Cortex of kidney (tissue), 1 donor: ENCODE measurements at places on chromosomes 13 and 19.

GRCh38 chr13:40179445-40180281 lies 486.8 kb downstream of the FOXO1 start:
- DNase-seq: no peak

- DNase-seq: no peak
Measured at GRCh38 chr19:38433268-38433733, at the start of gene RYR1. TSS of gene RYR1 (plus strand) at chr19:38433691. CDS start at chr19:38433830, 139 bp downstream.

DNA sequence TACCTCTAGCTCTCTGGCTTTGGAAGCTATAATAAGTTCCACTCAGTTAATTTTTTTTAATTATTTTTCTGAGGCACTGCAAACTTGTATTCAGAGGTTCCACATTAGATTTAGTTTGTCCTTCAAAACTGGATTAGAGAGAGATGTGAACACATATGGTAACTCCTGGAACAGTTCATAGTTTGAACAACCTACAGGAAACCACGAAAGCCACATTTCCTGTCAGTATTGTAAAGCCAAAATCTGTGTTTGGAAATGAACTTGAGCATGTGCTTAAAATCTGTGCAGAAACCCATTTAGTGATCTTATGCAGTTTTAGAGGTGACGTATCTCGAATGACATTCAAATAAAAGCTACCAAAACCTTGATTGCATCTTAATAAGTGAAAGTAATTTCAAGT lies 1952.0 kb downstream of the OLFM4 start:
- DNase-seq: no peak

- no peak for DNase-seq
Measured at GRCh38 chr13:44068737-44069136, 189.0 kb downstream of the LACC1 start.

- no peak for DNase-seq
Measured at GRCh38 chr19:51127755-51128154, 3.0 kb downstream of the SIGLEC9 start.

GRCh38 chr13:42865768-42866102 lies 84.4 kb downstream of the FAM216B start:
- no peak for DNase-seq

- no peak for DNase-seq
Measured at GRCh38 chr19:30862876-30863275, 486.4 kb downstream of the TSHZ3 start.

DNA sequence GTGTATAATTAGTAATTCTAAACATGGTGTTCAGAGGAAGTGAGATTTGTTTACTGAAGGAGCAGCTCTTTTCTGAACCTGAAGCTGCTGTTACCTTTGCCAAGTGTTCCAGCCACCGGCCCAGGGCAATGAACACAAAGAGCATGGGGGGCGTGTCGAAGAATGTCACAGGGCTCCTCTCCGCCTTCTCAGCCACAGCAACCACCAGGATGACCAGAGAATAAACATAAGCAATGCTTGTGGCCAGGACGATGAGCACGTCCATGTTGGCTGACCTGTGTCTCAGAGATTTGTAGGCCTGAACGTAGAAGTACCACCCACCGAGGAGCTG lies 53.1 kb downstream of the ATP7B start:
- DNase-seq: no peak

DNA sequence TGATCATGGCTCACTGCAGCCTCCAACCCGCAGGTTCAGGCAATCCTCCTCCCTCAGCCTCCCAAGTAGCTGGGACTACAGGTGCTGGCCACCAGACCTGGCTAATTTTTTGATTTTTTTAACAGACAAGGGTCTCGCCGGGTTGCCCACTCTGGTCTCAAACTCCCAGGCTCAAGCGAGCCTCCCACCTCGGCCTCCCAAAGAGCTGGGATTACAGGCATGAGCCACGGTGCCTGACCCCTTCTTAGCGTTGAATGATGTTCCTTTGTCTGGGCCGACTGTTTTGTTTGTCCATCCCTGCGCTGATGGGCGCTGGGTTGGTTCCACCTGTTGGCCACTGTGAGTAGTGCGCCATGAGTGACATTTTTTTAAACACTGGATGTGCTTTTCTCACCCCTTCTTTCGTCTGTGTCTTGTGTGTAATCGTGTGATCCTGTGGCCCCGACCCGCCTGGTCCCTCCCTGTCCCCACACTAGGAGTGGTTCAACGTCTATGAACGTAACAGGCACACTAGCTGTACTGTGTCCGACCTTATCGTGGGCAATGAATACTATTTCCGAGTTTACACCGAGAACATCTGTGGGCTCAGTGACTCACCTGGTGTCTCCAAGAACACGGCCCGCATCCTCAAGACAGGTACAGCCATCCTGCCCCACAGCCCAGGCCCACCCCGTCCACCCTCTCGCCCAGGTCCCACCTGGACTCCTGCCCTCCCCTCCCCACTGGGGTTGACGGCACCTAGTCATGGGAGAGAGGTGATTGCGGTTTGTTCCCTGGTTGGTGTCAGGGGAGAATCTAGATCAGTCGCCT lies 15.0 kb upstream of the EMC10 start:
- no peak for DNase-seq

GRCh38 chr13:98650396-98651107 lies 73.6 kb upstream of the STK24 start:
- no peak for DNase-seq

DNA sequence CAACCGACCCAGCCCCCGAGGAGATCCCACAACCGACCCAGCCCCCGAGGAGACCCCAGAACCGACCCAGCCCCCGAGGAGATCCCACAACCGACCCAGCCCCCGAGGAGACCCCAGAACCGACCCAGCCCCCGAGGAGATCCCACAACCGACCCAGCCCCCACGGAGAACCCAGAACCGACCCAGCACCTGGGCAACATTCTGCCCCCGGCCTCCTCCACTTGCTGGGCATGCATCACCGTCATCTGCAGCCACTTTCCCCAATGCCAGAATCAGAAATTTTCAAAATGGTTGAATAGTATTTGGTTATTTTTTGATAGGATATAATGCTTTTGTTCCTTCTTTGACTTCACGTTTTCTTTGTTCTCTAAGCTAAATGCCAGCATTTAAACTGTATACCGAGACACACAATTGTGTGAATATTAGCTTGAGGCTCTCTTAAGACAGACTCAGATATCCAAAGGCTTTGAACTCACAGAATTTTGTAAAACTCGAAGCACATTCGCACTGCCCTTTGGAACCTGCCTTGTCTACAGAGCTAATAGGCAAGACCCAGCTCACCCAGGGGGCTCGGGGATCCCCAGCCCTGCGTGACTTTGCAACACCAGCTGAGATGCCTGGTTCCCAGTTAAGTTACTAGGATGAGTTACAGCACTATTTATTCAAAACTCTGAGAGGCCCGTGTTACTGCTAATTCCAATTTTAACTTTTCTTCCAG lies 15.5 kb upstream of the RASA3 start:
- no peak for DNase-seq

DNA sequence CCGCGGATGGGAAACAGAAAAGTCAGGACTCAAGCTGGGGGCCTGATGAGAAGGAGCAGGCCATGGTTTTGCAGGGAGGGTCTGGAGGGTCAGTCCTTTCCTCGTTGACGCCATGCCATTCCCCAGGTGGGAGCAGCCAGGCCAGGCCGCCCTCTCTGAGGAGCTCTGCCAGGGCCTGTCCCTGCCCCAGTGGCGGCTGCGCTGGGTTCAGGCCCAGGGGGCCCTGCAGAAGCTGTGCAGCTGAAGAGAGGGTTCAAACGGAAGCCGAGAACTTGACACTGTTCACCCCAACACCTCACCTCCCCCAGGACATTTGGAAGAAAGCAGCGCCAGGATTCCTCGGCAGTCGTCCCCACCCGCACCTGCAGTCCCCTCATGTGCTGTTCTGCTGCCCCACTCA lies 6.1 kb upstream of the RBM42 start:
- DNase-seq: no peak

- DNase-seq: no peak
Measured at GRCh38 chr13:91318886-91319285, 28.6 kb upstream of the MIR17HG start.

DNA sequence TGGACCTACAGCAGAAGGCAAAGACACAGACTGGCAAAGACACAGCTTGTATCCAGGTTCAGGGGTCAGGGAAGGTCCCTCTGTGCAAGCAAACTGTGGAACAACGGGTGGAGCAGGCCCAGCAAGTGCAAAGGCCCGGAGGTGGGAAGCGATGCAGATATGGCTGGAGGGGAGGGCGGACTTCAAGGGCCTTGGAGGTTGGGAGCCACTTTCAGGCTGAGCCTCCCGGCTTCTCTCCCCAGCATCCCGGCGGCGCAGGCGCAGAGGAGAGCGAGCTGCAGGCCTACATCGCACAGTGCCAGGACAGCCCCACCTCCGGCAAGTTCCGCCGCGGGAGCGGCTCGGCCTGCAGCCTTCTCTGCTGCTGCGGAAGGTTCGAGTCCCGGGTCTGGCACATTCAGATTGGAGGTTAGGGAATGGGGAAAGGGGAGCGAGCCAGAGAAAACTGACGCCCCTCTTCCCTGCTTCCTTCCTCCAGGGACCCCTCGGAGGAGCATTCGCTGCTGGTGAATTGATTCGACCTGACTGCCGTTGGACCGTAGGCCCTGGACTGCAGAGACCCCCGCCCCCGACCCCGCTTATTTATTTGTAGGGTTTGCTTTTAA lies 2.1 kb upstream of the PNPLA6 start:
- no peak for DNase-seq

DNA sequence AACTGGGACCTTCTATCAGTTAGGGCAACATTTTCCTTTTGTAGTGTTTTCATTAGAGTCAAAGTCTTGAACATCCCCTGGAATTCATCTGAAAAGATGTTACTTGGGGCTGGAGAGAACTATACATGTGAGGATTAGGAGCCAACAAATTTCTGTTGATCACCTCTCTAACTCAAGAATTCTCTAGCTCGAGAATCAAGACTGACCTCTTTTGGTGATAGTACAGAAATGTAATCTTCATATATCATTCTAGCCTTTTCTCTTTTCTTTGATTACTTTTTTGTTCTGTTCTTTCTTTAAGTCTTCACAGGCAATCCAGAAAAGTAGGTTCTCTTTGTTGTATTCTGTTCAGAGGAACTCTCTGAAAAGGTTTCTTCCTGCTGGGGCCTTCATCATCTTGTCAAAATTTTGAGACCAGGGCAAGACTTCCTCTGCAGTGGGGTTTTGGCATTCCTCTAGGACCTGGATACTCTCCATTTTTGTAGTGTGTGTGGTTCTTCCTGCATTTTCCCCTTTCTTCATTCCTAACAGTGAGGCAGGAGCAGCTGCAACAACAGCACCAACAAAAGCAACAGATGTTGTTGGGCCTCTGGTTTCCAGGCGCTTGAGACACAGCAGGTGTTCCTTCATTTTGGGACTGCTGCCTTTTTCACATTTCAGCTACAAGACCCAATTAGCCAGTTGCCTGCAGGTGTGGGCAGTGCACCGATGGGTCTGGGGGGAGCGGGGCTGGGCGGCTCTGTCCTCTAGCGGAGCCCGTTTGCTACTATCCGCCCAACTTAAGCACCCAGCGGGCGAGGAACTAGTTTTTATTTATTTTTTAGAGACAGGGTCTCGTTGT lies 26.2 kb downstream of the ELF1 start:
- no peak for DNase-seq

- no peak for DNase-seq
Measured at GRCh38 chr19:518598-519231, 11.4 kb downstream of the TPGS1 start.

- DNase-seq: no peak
Measured at GRCh38 chr19:42252365-42253244, 2.3 kb downstream of the ERF start.

GRCh38 chr13:29423050-29423449 lies 172.4 kb downstream of the SLC7A1 start:
- no peak for DNase-seq

DNA sequence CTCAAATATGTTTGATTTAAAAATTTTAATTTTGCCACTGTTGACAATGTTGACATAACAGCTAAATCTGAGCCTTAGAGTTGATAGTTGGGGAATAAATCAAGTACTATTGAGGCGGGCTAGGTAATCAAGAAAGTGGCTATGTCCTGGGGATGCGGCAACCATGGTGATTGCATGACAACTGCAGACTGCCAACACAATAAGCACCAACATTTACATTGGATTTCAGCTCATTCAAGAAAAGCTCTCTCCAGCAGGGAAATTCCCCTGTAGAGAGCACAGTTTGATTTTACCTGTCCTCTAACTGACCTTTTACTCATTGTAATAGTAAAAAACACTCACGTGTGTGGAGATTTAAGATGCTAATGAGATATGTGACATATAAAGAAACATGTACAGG lies 63.1 kb downstream of the ZNF100 start:
- DNase-seq: no peak

- DNase-seq: no peak
Measured at GRCh38 chr13:99307648-99308339, 595 bp upstream of the GPR183 start.

- no peak for DNase-seq
Measured at GRCh38 chr19:18109733-18110608, 12.4 kb downstream of the MAST3 start.

DNA sequence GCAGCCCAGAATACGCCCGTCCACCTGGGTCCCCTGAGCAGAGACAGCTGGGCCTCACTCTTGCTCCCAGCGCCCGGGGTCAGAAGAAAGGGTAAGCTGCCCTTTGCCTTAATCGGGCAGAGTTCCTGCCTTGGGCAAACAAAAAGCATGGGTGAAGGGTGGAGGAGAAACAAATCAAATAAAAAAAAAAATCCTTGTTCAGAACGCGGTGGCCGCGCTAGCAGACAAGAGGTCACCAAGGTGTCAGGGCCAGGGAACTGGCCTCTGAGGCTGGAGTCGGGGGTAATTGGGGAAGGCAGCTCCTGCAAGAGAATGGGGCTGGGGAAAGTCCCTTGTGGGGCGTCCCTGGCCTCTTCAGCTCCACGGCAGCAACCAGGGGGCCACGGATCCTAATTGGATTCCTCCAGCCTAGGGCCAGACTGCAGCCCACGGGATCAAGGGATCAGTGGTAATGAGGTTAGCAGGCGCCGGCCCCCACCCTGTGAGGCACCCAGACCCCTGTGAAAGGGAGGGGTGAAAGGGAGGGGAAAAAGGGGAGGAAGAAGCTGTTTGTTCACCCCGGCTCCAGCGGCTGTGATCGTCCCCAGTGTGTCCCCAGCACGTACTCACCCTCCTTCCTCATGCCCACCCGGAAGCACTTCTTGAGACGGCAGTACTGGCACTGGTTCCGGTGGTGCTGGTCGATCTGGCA lies 5.5 kb downstream of the NR2F6 start:
- no peak for DNase-seq

- no peak for DNase-seq
Measured at GRCh38 chr13:109644069-109644750, 142.2 kb downstream of the IRS2 start.

DNA sequence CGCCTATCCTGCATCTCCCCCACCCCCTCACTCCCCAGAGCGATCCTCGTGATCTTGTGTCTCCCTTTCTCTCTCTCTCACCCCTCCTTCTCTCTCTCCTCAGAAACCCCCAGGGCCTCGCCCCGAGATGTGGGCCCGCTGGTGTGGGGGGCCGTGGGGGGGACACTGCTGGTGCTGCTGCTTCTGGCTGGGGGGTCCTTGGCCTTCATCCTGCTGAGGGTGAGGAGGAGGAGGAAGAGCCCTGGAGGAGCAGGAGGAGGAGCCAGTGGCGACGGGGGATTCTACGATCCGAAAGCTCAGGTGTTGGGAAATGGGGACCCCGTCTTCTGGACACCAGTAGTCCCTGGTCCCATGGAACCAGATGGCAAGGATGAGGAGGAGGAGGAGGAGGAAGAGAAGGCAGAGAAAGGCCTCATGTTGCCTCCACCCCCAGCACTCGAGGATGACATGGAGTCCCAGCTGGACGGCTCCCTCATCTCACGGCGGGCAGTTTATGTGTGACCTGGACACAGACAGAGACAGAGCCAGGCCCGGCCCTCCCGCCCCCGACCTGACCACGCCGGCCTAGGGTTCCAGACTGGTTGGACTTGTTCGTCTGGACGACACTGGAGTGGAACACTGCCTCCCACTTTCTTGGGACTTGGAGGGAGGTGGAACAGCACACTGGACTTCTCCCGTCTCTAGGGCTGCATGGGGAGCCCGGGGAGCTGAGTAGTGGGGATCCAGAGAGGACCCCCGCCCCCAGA lies 12.8 kb upstream of the TOMM40 start:
- DNase-seq: no peak
